Adipose tissue (tissue), 3 donors: ENCODE measurements at places on chromosomes 5 and 9. TPM values are rescaled to one million over a fixed set of nuclear protein-coding genes. Genes with fewer than 3 reads are reported as not detected.

SCGB3A2 gene
- polyA plus RNA-seq, result not detected

TPPP gene
- 1.2 TPM for polyA plus RNA-seq

GPR150 gene
- not detected for polyA plus RNA-seq

SURF2 gene
- 32.1 TPM for polyA plus RNA-seq

FASTKD3 gene
- 8.4 TPM for polyA plus RNA-seq

PAPPA gene
- polyA plus RNA-seq, result 2.0 TPM

MPDZ gene
- 4.0 TPM for polyA plus RNA-seq

CATSPER3 gene
- 0.76 TPM for polyA plus RNA-seq

FRMPD1 gene
- polyA plus RNA-seq, result 0.21 TPM

STK32A gene
- polyA plus RNA-seq, result 2.8 TPM

IL6ST gene
- polyA plus RNA-seq, result 61.9 TPM

FGF1 gene
- 2.5 TPM for polyA plus RNA-seq

QRFP gene
- 0.12 TPM for polyA plus RNA-seq

MAST4 gene
- polyA plus RNA-seq, result 11.8 TPM

CYLC2 gene
- polyA plus RNA-seq, result not detected

C9 gene
- not detected for polyA plus RNA-seq

TSSK1B gene
- polyA plus RNA-seq, result not detected

DND1 gene
- 0.68 TPM for polyA plus RNA-seq

CCL28 gene
- polyA plus RNA-seq, result 2.7 TPM

ADAMTS2 gene
- polyA plus RNA-seq, result 40.7 TPM

AIF1L gene
- polyA plus RNA-seq, result 46.2 TPM

NMUR2 gene
- not detected for polyA plus RNA-seq

BTNL3 gene
- 0.22 TPM for polyA plus RNA-seq

FOXD4L5 gene
- not detected for polyA plus RNA-seq

SLC25A2 gene
- polyA plus RNA-seq, result 0.03 TPM

SH3TC2 gene
- polyA plus RNA-seq, result 0.22 TPM

GABRA6 gene
- not detected for polyA plus RNA-seq

GFPT2 gene
- polyA plus RNA-seq, result 83.0 TPM

CHSY3 gene
- polyA plus RNA-seq, result 2.9 TPM

CSF2 gene
- not detected for polyA plus RNA-seq

RNF130 gene
- 103 TPM for polyA plus RNA-seq

MCTP1 gene
- 13.3 TPM for polyA plus RNA-seq

CAVIN4 gene
- 0.45 TPM for polyA plus RNA-seq
